ENCODE measurements at places on chromosomes 7 and 10.

DNA sequence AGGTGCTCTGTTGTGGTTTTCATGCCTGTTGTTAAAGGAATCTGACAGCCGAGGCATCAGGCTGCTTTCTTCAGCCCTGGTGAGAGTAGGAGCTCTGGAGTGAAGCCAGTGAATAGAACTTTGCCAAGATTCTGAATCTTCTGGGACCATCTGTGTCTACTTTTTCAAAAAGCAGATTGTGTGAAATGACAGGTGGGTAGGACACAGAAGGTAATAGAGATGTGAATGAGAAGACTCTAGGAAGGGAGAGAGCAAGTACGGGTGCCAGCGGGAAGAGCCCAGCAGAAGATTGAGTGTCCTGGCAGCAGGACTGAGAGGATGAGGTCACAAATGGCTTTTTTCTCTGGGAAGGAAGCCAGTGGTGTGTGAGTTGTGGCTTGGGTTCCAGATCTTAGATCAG lies 429.2 kb downstream of the SDK1 start:
- DNase-seq: no peak

DNA sequence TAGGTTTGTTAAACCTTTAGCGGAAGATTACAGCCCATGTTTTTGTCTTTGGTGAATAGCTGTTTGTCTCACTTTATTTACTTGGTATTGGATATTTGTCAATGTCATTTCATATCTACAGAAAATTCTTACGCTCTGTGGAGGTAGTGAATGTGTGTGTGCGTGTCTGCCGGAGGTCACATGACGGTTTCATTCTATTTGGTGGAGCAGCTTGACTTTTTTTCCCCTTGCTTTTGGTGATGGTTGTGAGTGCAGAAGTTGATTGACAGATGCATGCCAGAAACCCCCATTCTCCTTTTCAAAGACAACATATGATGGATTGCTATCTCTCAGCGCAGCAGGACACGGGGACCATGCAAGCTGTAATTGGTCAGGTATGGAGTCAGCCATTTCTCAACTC lies at the start of gene POU6F2:
TSS of gene POU6F2 (plus strand) at position 225 of the 400 bp plus-strand sequence. CDS start at position 270, 45 bp downstream.
- no peak for DNase-seq

DNA sequence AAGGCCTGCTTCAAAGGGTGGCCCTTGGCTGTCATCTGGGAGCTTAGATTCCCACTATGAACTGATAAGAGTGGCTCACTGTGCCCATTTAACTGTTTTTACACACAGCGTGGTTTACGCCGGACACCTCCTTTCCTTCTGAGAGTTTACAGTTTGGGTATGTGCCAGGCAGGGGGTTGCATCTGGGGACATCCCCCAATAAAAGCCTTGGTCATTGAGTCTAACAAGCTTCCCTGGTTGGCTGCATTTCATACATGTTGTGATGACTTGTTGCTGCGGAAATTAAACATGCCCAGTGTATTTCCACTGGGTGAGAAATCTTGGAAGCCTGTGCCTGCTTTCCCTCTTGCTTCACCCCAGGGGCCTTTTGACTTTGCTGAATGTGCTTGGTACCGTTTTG lies 264.1 kb upstream of the NPY start:
- DNase-seq: no peak

DNA sequence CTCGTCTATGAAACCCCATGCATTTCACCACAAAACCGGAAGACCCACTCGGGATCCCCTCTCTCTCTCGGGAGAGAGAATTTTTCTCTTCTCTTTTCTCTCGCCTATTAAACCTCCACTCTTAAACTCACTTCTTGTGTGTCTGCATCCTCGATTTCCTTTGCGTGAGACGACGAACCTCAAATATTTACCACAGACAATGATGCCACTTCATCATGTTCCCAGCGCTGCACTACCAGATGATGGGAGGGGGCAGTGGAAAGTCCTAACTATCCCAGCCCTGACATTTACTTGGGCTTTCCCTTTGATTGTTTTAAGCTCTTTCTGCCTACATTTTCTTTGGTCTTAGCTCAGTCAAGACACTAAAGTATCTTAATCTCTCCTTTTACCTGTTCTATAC lies 906.7 kb downstream of the GRID1 start:
- DNase-seq: no peak

DNA sequence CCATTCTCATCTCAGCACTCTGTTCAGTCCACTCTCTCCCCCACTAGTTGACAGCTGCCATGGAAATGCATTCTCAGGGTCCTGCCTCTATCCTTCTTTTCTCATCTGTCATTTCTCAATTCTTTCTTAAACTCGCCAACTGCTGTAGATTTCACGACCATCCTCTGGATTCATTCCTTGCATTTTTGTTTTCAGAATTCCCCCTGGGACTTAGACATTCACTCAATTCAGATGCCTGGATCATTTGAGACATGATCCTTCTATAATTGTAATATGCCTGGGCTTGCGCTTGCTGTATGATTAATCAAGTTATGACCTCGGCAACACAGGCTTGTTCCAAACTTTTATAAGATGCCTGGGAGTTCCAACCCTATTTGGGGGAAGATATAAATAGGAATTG lies 104.5 kb downstream of the RAB11FIP2 start:
- DNase-seq: no peak

- DNase-seq: no peak
These were observed 187.9 kb downstream of the DPY19L1 start for GRCh38 chr7:34849163-34849960.

GRCh38 chr10:128398118-128398517 lies 271.9 kb upstream of the MKI67 start:
- no peak for DNase-seq

- DNase-seq: no peak
These were observed 115.7 kb downstream of the ICA1 start for GRCh38 chr7:8146106-8146787.

- no peak for DNase-seq
These were observed 37.2 kb downstream of the FIGNL1 start for GRCh38 chr7:50412973-50413372.

DNA sequence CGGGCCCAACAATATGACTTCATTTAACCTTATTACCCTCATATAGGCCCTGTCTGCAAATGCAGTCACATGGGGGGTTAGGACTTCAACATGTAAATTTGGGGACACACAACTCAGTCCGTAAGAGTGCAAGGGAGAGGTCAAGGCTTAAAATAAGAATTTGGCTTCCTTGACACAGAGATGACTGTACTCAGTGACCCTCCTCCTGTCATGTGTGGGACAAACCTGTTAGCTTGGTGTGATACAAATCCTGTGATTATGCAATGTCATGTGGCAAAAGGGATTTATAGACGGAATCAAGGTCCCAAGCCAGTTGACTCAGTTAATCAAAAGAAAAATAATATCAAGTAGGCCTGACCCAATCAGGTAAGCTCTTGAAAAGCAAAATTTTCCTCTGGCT lies 25.9 kb upstream of the GTPBP4 start:
- no peak for DNase-seq

GRCh38 chr7:37363536-37364491 lies 84.8 kb downstream of the ELMO1 start:
- DNase-seq: no peak

- no peak for DNase-seq
These were observed 15.3 kb downstream of the GPER1 start for GRCh38 chr7:1103009-1103788.

- DNase-seq: no peak
These were observed 534.3 kb downstream of the GRM8 start for GRCh38 chr7:126718419-126718818.

DNA sequence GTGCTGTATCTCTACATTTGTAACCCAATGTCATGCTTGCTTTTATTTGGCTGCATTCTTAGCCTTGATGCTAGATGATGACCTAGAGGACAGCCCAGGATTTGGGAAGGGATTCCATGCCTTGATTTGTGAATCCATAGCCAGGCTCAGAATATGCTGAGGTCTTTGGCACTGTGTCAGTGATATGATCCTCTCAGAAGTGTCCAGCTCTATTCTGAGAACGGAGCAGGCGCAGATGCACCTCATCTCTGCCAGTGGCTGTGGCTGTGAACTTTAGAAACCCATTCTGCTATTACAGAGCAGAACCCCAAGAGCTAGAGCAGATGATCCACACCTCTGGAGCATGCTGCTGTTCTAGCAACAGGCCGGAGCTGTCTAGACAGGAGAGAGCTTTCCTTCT lies 212.8 kb downstream of the TRIL start:
- DNase-seq: no peak

DNA sequence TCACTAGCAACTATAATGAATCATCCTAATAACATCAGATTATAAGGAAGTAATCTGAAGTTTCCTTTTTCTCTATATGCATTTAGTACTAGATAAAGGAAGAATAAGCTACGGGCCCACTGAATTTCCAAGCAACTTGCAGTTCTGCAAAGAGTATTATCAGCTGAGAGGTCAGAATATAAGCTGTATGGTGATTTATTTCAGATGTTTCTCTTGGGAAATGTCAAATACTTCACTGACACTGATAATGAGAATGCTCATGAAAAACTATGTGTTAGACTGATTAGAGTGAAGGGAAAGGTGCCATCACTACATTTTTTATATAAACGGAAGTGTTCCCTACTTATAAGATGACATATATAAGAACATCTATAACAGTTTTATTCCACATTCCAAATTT lies 251.2 kb upstream of the HGF start:
- DNase-seq: no peak

DNA sequence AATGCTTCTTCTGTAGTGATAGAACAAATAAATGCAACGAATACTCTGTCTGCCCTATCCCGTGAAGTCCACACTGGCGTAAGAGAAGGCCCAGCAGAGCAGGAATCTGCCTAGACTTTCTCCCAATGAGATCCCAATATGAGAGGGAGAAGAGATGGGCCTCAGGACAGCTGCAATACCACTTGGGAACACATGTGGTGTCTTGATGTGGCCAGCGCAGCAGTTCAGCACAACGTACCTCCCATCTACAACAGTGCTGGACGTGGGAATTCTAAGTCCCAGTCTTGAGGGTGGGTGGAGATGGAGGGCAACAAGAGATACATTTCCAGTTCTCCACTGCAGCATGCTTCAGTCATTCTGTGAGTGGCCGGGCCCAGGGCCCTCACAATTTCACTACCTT lies 45.8 kb downstream of the FIGNL1 start:
- DNase-seq: no peak

DNA sequence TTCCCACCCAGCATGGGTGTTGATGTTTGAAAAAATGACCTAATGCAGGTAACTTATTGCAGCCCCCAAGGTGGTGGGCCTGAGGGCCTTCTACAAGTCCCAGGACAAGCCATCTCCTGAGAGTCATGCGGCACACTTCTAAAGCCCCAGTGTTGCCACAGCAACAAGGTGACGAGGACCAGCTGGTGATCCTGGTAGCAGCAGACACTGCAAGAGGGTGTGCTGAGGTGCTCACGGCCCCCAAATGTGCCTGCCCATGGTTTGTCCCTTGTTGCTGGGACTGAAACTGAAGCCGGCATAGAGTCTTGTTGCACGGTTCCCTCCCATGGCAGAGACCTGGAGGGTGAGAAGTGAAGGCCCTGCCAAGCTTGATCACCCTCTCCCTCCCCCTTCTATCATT lies 333.2 kb upstream of the MGMT start:
- DNase-seq: no peak

GRCh38 chr10:119801998-119802538 lies 70.6 kb downstream of the MCMBP start:
- DNase-seq: no peak

DNA sequence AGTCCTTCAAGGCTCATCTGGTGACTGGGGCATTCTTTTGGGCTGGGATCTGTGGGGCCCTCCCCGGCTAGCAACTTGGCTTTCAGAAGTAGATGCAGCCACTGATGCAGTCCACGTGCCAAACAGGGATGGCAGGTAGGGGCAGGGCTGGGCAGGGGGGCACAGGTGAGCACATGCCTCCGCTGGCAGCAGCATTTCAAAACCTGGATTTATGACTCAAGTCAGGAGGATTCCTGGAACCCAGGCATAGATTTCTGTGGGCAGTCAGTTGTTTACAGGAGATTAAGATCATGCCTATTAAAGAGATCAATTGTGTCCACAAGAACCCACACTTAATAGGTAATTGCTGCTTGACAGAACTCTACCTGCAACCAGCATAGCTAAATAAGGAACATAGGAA lies 839 bp upstream of the HABP2 start:
- no peak for DNase-seq

- DNase-seq: no peak
These were observed 28.4 kb downstream of the BBS9 start for GRCh38 chr7:33157781-33158180.

GRCh38 chr7:2662273-2663120 lies 25.5 kb upstream of the AMZ1 start:
- no peak for DNase-seq

- no peak for DNase-seq
These were observed 1.9 kb downstream of the WIPF3 start for GRCh38 chr7:29808075-29808801.

- peak; percentile 19 for DNase-seq
These were observed 16.8 kb downstream of the NOBOX start for GRCh38 chr7:144386741-144387140.

- DNase-seq: no peak
These were observed 81.1 kb upstream of the MBL2 start for GRCh38 chr10:52853704-52854103.

DNA sequence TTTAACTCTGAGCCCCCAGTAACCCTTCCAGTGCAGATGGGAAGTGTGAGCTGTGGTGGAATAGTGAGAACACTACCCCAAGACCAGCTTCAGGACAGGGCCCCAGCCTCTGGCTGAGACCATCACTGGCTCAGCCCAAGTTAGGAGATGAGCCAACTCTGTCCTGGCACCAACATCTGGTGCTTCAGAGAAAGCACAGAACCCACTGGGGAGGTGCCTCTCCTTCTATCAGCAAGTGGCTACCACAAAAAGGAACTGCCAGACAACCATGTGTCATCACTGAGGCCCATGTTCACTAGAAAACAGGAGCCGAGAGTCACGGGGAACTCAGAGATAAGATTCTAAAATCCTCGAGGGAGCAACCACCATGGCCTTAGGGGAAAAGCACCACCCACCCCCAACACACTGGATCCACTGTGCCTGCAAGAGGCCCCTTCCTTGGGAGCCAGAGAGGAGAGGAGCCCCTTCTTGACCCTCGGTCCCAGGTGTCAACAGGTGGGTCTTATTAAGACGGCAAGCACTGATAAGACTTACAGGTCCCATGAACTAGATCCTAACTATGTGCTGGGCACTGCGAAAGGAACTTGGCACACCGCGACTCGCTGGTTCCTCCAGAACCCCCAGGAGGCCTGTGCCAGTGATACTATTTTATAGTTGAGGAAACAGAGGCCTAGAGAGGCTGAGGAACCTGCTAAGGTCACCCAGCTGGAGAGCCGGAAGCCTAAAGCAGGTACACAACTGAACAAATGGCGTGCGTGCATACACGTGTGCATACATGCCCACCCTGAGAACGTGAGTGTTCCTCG lies 102.7 kb downstream of the FAM53B start:
- no peak for DNase-seq

- DNase-seq: no peak
These were observed 3.5 kb downstream of the CTBP2 start for GRCh38 chr10:125156739-125157480.

DNA sequence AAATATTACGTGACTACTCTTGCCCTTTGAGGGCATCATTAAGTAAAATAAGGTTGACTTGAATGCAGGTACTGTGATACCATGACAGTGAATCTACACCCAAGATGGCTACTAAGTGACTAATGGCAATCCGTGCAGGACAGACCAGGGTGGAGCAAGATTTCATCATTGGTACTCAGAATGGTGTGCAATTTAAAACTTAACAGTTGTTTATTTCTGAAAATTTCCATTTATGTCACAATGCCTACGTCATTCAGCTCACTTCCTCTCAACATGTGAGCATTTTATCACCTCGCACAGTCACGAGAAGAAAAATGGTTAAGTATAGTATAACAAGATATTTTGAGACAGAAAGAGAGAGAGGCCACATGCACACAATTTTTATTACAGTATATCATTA lies 50.3 kb upstream of the MET start:
- no peak for DNase-seq

- no peak for DNase-seq
These were observed 11.8 kb downstream of the SFXN2 start for GRCh38 chr10:102726274-102726673.
